ENCODE measurements at places on chromosomes 2 and 18.
A peak's percentile ranks its signal among the peaks of the same experiment; 100 is the strongest.

GRCh38 chr2:207482630-207483029 lies 47.1 kb upstream of the CREB1 start:
- DNase-seq: no peak

DNA sequence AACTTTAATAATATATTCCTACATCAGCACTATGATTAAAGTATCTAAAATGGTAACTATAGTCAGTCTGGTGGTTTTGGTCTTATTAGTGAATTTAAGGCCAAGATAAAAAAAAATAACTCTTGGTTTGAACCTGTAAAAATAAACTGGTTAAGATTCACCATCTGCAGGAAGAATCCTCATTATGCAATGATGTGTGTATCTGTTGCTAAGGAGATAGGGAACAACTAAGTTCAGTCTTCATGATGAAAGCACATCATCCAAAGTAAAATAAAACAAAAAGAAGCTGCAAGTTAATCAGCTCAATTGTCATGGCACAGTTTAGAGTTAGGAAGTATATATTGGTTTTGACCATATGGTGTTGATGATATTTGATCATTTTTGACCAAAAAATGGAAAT lies 466.0 kb downstream of the NYAP2 start:
- DNase-seq: no peak

- no peak for DNase-seq
Observed at GRCh38 chr18:48572402-48573126, 33.7 kb downstream of the CTIF start.

GRCh38 chr2:188478724-188479123 lies 187.1 kb downstream of the GULP1 start:
- no peak for DNase-seq

GRCh38 chr2:113116100-113116958 lies 11.1 kb upstream of the IL1RN start:
- no peak for DNase-seq

- no peak for DNase-seq
Observed at GRCh38 chr2:39851651-39852110, 72.6 kb upstream of the THUMPD2 start.

DNA sequence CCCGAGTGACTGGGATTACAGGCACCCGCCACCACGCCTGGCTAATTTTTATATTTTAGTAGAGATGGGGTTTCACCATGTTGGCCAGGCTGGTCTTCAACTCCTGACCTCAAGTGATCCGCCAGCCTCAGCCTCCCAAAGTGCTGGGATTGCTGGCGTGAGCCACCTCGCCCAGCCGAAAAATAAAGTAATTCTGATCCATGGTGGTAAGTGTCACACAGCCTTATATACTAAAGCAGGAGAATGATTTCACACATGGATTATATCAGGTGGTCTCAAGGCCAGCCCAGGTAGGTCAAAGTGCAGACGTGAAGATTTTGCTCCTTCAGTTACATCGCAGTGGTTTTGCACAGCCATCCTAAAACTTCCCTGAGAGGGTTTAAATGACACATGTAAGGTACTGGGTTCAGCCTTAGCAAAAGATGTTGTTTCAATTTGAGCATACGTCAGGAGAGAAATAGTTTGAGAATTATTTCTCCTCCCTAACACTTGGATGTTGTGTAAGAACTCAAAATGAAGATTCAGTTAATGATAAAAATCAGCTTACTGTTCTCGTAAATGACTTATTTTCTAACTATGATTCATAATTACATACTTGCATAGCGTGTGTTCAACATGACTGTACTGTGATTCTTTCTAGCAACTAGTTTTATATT lies 93.0 kb upstream of the SLC39A10 start:
- DNase-seq: no peak

GRCh38 chr2:197204519-197205250 lies 105.9 kb downstream of the ANKRD44 start:
- DNase-seq: no peak

GRCh38 chr2:149009576-149010461 lies 28.7 kb upstream of the LYPD6B start:
- no peak for DNase-seq

GRCh38 chr2:205566606-205567168 lies 115.6 kb upstream of the NRP2 start:
- no peak for DNase-seq

- peak; percentile 26 for DNase-seq
Observed at GRCh38 chr2:88451811-88452564, 505 bp downstream of the FOXI3 start.
